Activated CD4-positive, alpha-beta T cell treated with anti-CD3 and anti-CD28 coated beads, Interleukin-2, amount 10 ng/mL, durations not matched to agents 7 days and 5 days (primary cell): ENCODE measurements at places on chromosomes 1 and 21. TPM values are rescaled to one million over a fixed set of nuclear protein-coding genes. Genes with fewer than 3 reads are reported as not detected.

GRCh38 chr1:155070721-155071569, 7.4 kb downstream of the EFNA4 start:
- DNase-seq = peak; percentile 76
- peaks cover 12% of the 10 kb centered on the region for H3K36me3 ChIP-seq
- no peak overlapping the region for H3K4me3 ChIP-seq
- H3K4me1 ChIP-seq = peaks cover 49% of the 10 kb centered on the region

DNA sequence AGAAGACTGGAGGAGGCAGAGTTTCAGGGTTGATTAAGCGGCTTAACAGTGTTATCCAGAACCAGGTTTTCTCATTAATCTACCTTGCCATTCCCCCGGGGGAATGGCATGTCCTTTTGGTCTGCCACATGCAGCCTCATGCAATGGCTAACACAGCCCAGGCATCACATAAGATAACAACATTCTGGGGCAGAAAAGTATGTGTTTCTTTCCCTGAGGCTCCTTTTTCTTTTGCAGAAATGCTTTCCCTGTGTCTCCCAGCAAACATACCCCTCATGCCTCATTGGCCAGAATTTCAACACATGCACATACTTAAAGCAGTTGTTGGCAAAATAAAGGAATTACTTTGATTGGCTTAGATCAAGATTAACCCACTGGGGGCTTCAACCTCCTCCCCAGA, 98.6 kb downstream of the OMA1 start:
- H3K27me3 ChIP-seq = peaks cover 3% of the 10 kb centered on the region
- no peak overlapping the region for H3K4me3 ChIP-seq
- no peak overlapping the region for H3K27ac ChIP-seq
- no peaks in the 10 kb centered on the region for H3K36me3 ChIP-seq

GRCh38 chr1:192977089-192977706, 82.0 kb downstream of the UCHL5 start:
- H3K27me3 ChIP-seq = no peaks in the 10 kb centered on the region
- H3K4me1 ChIP-seq = no peaks in the 10 kb centered on the region
- H3K27ac ChIP-seq = no peak overlapping the region
- no peaks in the 10 kb centered on the region for H3K36me3 ChIP-seq
- no peak for DNase-seq

DNA sequence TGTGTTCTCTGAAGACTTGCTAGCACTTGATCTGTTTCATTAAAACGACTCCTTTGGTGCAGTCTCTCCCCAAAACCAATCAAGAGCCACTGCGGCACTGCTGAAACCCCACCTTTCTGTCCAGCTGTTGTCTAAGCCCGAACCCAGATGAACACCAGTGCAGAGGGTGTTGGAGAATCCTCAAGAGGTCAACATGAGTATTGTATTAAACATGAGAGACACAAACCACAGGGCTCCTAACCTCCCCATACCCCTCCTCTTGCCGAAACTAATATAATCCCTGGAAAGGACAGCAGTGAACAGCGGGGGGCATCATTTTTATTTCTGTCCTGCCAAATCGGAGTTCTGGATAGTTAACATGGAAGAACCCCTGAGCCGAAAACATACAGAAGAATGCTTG, 333.9 kb downstream of the CAMTA1 start:
- no peaks in the 10 kb centered on the region for H3K4me1 ChIP-seq
- H3K36me3 ChIP-seq = no peaks in the 10 kb centered on the region
- DNase-seq = no peak
- H3K27ac ChIP-seq = no peak overlapping the region
- no peak overlapping the region for H3K4me3 ChIP-seq

GRCh38 chr1:113027007-113027406, 46.0 kb upstream of the LRIG2 start:
- H3K4me3 ChIP-seq = no peak overlapping the region
- no peak overlapping the region for H3K27ac ChIP-seq
- H3K27me3 ChIP-seq = no peaks in the 10 kb centered on the region
- peaks cover 4% of the 10 kb centered on the region for H3K36me3 ChIP-seq

The CLCNKA gene
- not detected for total RNA-seq

The PPP1R12B gene
- 20.2 TPM for total RNA-seq

- no peaks in the 10 kb centered on the region for H3K27me3 ChIP-seq
- peaks cover 77% of the 10 kb centered on the region for H3K4me1 ChIP-seq
- H3K27ac ChIP-seq = peak overlapping the region; percentile 99
- peaks cover 68% of the 10 kb centered on the region for H3K36me3 ChIP-seq
- H3K4me3 ChIP-seq = peak overlapping the region; percentile 62
Measured at GRCh38 chr21:33949516-33950430, 34.2 kb upstream of the ATP5PO start.

DNA sequence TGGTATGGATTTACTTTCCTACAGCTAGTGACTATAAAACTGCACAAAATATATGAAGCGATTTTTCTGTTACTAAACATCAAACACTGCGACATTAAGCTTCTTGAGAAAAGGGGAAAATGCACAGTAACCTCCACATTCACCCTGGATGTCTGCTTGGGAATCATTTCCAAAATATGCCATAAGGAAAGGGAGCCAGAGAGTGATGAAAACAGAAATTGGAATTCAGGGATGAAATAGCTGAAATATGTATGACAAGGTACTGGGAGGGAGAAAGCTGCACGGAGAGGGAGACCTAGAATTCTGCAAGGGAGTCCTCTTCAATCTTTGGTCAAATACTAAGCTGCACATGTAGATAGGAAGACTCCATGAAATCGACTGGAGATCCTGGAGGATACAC, 31.6 kb upstream of the RAB3GAP2 start:
- no peaks in the 10 kb centered on the region for H3K36me3 ChIP-seq
- no peak overlapping the region for H3K27ac ChIP-seq
- H3K4me1 ChIP-seq = no peaks in the 10 kb centered on the region
- no peak for DNase-seq
- H3K27me3 ChIP-seq = peaks cover 20% of the 10 kb centered on the region
